Adipocyte (in vitro differentiated cells): ENCODE measurements at places on chromosomes 1 and 21.

- DNase-seq: no peak
Observed at GRCh38 chr1:23574265-23574754, 15.0 kb upstream of the ID3 start.

GRCh38 chr1:228099331-228099732 is 3.8 kb downstream of the C1orf35 start:
- no peak for DNase-seq

- DNase-seq: no peak
Observed at GRCh38 chr1:203085528-203086406, at the start of gene MYOG. Gene MYOG (minus strand): TSS chr1:203086012. CDS start chr1:203085961, 51 bp downstream.

DNA sequence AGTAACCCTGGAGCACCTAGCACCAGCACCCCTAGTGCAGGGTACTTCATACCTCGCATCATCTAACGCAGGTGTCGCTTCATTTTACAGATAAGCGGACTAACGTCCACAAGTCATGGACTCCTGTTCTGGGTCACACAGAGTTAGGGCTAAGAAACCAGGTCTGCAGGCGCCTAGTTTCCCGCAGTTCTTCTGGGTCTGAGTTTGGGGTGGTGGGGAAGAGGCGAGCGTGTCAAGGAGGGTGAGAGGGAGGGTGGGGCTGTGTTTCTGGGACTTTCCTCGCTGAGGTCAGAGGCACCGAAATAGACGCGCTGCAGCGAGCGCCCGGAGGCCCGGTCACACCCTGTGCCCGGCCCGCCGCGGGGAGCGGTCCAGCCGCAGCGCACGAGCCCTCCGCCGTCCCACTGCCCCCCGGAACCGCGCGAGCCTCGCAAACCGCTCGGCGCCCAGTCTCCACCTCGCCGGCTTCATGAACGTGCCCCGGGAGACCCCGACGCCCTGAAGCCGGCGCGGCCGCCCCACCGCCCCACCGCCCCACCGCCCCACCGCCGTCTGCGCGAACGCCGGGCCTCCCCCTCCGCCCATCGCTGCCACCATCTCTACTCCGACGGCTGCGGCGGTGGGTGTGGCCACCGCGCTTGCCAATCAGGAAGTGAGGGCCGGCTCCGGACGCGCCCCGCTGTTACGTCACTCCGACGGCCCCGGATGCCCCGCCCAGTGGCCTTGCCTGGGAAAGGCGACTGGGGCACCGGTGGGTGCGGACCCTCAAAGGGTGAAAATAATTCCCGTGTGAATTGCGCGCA is 12.3 kb downstream of the IFI6 start:
- peak; percentile 96 for DNase-seq

DNA sequence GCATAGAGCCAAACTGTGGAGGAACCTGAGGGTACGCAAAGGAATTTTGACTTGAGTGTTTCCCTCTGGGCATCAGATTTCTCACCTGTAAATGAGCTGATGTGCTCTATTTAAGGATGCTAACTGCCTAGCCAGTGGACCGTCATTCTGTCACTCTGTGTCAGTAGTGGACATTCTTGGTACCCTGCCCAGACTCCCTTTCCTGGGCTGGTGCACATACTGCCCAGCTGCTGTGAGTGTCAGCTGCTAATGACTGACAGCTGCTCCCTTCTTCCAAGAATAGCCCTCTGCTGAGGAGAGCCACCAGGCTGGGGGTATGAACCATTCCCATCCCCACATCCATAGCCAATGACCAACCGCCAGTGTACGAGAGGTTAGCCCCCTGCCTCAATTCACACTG is 193.1 kb upstream of the DAB1 start:
- no peak for DNase-seq

DNA sequence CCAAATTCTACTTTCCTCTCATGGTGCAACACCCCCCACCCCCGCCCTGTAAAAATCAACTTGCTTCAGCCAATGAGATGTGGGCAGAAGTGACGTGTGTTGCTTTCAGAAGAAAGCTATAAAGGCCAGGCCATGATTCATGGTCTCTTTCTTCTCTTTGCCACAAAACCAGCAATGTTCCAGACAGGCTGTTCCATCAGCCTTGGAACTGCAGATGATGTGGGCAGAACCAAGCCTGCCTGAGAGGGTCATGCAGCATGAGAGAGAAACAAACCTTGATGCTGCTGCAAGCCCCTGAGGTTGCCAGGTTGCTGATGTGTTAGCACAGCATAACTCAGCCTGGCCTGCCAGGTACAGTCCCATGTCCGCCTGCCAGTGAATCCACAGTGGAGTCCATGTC is 41.8 kb downstream of the MIS18A start:
- DNase-seq: no peak

DNA sequence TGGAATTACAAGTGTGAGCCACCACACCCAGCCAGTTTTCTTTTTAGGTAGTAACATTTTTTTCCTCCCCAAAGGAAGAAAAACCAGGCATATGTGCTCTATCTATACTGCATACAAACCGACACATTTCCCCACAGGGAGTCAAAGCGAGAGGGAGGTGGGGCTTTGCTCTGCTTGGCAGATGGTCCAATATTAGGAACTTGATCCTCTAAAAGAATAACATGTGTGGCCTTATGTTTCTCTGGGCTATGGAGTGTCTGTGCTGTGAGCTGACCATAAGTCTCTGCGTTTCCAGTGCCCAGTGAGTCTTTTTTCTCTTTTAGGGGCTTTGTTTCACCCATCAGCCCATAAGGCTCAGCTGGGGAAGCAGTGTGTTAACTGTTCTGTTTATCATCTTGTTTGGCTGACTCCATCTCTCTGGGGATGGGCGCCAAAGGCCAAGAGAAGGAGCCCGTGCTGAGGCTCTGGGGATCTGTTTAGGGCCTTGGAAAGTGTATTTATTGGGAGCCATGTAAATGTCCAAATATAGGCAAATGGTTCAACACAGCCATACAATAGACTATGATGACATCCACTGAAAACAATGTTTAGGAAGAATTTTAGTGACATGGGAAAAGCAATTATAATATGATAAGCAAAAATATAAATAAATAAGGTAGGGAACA is 20.2 kb downstream of the LMOD1 start:
- no peak for DNase-seq

DNA sequence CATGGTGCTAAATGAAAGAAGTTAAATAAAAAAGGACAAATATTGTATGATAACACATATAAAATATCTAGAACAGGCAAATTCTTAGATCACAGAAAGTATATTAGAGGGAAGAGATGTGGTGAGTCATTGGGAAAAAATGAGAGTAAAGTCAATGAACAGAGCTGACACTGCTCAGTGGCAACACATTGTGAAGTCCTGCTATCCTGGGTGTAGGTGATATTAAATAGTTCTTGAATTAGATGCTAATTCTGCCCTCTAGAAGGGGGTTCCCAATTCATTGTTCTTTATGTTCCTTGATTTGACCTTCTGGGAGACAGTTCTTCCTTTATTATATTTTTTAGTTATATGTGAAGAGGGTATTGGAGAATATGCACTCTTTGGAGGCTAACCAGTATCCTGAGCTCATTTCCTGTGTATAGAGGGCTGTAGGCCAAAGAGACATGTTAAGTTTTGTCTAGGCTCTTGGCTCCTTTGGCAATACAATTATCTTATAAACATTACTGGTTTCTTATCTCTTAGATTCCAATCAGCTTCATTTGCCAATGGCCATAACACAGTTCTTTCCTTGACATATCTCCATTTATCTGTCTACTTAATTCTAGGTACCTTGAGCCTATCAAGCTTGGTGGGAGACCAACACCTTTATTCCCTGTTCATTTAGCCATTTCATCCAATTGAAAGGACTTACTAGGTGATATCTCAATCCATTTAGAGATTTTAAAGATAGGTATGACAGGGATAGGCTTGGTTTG is 6.6 kb upstream of the SLC35A3 start:
- peak; percentile 21 for DNase-seq

DNA sequence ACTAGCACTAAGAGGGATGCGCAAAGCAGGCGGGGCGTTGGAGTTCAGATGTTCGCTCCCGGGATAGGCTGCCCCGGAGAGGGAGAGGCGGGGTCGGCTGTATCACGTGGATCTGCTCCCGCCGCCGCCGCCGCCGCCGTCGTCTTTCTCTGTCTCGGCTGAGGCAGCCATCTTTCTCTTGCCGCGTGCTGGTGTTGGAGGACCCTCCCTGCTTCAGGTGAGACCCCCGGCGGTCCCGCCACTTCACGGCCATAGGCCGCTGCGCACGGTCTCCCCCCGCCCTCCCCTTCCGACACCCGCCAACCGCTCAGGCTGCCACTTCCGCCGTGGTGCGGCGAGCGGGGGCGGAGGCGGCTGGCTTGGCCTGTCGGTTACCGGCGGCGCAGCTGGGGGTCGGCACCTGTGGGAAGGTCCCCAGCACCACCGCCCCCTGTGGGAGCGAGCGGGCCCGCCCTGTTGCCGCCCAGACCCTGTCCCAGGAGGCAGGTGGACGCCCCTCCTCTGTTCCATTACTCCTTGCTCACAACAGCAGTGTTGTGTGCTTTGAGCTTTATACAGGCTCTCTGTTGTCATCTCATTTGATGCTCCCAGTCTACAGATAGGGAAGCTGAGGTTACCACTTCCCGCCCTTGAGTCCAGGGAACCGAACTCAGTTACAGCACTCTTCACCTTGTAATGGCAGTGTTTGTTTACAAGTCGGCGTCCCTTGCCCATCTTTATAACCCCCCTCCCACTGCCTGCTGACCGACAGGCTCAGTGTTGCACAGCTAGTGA is at the start of gene BTF3L4:
BTF3L4 (plus strand) TSS at position 133 of the 774 bp plus-strand sequence. CDS start 3,553 bp downstream, outside the sequence.
- peak; percentile 97 for DNase-seq

- DNase-seq: peak; percentile 74
Observed at GRCh38 chr1:185500001-185500626, 183.1 kb upstream of the IVNS1ABP start.

GRCh38 chr1:63845346-63845745 is 71.5 kb downstream of the ROR1 start:
- no peak for DNase-seq

DNA sequence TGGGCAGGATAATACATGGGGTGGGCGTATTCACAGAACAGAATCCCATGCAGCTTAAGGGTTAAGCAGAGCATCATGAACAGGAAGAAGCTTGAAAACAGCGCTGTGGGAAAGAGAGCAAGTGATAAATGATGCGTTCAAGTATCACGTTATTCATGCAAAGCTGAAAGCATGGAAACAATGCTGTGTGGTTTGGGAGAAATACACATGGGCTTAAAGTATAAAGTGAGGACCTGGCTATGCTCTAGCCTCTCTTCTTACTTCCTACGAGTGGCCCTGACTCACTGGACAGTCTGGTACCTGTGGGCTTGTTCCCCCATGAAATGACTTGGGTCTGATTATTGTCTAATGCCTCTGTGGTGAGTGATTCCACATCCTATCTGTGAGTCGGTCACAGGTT is 25.7 kb downstream of the TMPRSS2 start:
- DNase-seq: peak; percentile 21

DNA sequence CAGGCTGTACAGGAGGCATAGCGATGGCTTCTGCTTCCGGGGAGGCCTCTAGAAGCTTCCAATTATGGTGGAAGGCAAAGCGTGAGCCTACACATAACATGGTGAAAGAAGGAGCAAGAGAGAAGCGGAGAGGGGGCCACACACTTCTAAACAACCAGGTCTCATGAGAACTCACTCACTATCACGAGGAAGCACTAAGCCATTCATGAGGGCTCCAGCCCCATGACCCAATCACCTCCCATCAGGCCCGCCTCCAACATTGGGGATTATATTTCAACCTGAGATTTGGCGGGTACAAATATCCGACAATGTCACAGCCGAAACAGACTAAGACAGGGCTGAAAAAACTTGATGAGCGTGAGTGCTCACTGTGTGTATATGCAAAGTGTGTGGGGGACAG is 89.3 kb upstream of the CNIH3 start:
- DNase-seq: no peak

DNA sequence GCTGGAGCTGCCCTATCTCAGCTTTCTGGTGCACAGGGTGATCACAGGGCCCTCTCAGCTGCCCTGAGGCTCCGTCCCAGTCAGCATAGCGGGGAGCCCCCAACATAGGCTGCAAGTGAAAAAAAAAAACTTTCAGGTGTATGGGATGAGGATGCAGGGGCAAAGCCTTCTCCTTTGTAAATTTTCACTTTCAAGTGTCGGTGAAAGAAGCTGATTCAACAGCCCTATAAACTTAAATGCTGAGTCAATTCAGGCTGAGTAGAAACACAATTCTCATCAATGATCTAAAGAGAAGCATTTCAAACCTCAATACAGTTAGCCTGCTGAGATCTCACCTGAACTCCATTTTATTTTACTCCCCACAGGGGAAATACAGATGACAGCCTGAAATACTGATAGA is 171.2 kb downstream of the SEC16B start:
- DNase-seq: no peak

DNA sequence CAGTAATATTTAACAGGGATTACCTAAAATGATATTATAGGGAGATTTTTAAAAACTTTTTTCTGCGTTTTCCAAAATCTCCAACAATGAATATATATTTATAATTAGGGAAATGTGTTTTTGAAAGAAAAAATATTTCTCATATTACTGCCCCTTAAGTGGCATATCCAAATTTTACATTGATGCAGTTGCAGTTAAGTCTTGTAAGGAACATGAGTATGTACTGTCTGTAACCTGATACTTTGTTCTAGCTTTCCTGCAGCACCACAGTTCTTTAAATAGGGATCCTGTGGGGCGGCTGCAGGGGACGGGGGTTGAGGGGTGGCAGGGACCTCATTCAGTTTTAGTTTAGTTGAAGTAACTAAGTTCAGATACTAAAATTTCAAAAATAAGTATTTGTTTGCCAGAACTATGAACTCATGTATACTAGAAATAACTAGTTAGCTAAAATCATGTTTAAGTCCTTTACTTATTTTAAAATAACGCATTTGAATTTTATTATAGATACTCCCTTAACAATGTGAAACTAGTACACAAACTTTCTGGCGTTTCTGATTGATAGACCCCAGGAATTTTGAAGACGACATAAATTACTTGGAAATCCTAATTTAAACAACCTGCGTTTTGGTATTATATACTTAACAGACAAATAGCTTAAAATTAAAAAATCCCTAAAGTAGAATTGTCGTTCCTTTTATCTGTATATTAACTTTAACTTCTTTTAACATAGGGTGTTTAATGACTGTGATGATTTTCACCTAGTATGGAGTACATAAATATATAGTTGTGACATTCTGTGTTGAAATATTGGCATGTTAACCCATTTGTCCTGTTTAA is 639 bp upstream of the DNAJB4 start:
- peak; percentile 88 for DNase-seq

DNA sequence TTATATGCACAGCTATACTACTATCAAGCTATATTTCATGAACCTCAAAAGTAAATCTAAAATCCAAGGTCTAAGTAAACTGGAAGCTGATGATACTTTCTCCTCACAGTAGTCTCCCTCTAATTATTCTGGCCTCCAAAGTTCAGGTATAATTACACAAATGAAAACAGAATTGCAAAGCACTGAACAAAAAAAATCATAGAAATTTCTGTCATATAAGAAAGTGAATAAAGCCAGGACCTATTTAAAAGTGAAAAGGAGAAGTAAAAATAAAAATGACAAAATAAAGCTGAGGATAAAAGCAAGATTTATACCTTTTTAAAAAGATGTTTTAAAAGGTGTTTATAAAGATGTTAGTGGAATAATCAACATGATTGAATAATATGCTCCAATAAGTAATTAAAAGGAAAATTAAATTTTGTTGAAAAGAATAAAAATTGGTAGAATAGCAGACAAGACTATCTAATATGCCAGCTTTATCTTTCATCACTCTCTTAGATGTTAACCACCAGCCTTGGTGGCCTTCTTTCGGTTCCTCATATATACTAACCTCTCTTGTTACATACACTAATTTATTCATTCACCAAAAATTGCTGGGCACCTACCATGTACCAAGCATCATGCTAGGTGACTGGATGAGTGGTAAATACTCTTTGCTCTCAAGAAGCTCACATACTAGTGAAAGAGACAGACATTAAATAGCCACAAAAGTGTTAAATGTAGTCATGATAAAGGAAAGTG is 25.1 kb downstream of the SHCBP1L start:
- DNase-seq: no peak
